ENCODE measurements at places on chromosomes 4 and X.

DNA sequence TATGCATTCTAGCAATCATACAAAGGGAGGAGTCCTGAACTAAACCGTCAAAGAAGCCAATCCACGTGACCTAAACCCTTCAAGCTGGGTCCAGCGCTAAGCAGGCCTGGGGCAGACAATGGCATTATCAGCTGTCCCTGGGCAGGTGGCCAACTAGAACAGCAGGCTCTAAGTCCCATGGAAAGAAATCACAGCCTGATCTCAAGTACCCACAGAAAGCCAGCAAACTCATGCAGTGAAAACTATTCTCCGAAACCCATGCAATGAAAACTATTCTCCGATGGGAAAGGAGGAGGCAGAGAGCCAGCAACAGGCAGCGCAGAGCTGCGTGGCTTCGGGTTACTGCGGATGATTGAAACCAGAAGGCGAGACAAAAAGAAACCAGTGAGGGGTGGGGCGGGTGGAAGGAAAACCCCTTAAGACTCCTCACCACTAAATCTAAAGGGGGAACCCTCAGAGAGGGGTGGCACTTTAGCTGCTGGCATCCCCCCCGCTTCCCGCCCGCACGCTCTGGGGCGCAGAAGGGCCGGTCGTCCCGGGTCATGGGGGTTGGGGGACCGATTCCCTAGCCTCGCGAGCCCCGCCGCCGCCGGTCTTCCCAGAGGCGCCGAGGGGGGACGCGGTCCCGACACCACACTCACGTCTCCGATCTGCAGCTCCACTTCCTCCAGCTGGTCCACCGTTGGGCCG lies 567 bp downstream of the C4orf46 start:
- DNase-seq, result peak; percentile 42

DNA sequence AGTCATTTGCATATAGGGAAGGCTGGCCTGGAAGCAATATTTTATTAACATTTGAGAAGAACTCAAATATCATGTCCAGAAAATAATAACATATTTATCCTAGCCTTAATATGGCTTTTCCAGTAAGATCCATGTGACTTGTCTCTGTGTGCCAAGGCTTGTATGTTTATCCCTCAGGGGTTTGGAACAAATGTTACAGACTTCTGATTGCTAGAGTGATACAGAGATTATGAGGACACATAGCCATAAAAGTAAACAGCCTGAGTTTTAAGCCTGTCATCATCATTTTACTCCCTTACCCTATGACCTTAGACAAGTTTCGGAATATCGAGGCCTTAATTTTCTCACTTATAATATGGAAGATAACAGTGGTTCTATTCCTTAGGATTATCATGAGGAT lies 338.1 kb downstream of the GPAT3 start:
- no peak for DNase-seq

GRCh38 chr4:23789762-23790161 lies 100.1 kb downstream of the PPARGC1A start:
- DNase-seq, result peak; percentile 21

GRCh38 chr4:173119818-173120217 lies 48.8 kb upstream of the GALNT7 start:
- DNase-seq, result no peak

GRCh38 chr4:172842779-172843178 lies 325.8 kb upstream of the GALNT7 start:
- no peak for DNase-seq

- peak; percentile 73 for DNase-seq
These were observed 105.5 kb upstream of the OTUD4 start for GRCh38 chr4:145285928-145286327.

- DNase-seq, result no peak
These were observed 121.6 kb upstream of the IGFBP7 start for GRCh38 chr4:57231781-57232180.

GRCh38 chr4:33085709-33086108 lies 2365.5 kb downstream of the PCDH7 start:
- no peak for DNase-seq

- peak; percentile 75 for DNase-seq
These were observed 53.3 kb upstream of the LAS1L start for GRCh38 chrX:65587616-65588526.

- DNase-seq, result no peak
These were observed 68.6 kb upstream of the QRFPR start for GRCh38 chr4:121449416-121449815.

- DNase-seq, result no peak
These were observed 83.5 kb upstream of the GRPR start for GRCh38 chrX:16039834-16040233.

GRCh38 chrX:50579955-50580354 lies 109.3 kb upstream of the DGKK start:
- DNase-seq, result peak; percentile 56

DNA sequence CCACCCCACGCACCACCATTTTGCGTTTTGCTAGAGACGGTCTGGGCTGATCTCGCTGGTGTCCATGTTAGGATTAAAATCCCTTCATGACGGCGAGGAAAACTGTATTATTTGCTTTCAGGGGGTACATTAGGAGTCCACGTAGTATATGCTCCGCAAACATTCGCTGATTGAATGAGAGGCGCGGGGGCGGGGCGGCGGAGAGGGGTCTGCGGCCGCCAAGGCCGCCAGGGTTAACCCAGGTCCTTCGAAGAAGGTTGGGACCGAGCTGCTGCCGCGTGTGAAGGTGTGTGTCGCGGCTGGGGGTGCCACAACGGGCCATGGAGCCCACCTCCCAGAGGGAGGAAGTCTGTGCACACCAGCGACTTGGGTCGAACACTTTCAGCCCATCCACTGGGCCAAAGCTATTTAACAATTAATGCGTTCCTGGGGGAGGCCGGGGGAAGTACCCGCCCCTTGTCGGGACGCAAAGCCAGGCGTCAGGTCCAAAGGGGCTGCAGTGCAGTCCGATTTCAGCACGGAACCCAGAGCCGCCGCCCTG lies 6.4 kb upstream of the PITX2 start:
- no peak for DNase-seq

DNA sequence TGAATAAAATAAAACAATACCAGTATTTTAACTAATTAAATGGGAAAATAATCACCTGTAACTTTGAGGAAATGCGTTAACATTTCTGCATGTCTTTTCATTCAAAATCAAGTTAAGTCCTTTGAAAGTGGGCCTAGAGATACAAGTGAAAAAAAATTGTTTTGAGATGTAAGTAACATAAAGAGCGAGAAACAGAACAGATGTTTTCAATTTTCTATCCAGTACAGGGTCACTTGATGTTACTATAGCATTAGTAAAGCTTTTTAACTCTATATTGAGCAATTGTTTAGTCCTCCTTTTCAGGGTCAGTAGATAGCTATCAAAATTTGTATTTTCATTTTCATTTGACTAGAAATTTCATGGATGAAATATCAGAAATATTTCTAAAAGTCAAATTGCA lies 761.4 kb downstream of the CCSER1 start:
- DNase-seq, result no peak

GRCh38 chr4:4749137-4749536 lies 110.3 kb upstream of the MSX1 start:
- DNase-seq, result no peak

GRCh38 chr4:930028-930551 lies 2.0 kb downstream of the GAK start:
- DNase-seq, result no peak

- DNase-seq, result no peak
These were observed 55.4 kb downstream of the PKD2 start for GRCh38 chr4:88062843-88063242.

- DNase-seq, result no peak
These were observed 32.0 kb upstream of the FHL1 start for GRCh38 chrX:136115126-136115903.

- DNase-seq, result no peak
These were observed 1248.5 kb upstream of the TENM3 start for GRCh38 chr4:180994722-180995121.

GRCh38 chr4:101027721-101028120 lies 319.6 kb downstream of the PPP3CA start:
- DNase-seq, result no peak

- no peak for DNase-seq
These were observed 175.1 kb downstream of the PARM1 start for GRCh38 chr4:75107755-75108612.

Measured in urothelium cell line (cell line).